Inflammatory macrophage treated with lipopolysaccharide for 1 hour (primary cell): ENCODE measurements at places on chromosomes 6 and 20.
A peak's percentile ranks its signal among the peaks of the same experiment; 100 is the strongest.

DNA sequence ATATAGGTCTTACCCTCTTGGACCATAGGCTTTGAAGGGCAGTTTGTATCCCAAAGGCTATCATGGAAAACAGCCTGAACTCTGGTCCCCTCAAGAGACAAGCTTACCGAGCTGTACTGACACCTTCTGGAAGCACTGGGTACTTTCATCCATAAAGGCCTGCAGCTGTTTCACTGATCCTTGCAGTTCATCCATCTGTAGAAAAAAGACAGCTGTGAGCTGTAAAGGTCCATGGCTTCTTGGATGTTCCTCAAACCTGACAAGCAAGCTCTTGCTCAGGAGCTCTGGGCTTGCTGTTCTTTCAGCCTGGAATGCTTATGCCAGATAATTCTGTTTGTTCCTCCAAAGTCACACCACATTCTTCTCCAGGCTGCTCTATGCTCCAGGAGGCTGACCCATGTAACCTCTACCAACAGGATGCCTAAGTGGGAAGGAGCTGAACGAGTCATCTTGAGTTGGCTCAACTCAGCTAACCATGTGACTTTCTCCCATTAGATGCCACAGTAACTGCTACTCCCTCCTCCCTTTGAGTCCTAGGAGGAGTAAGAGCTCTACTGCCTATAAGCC is 8.8 kb upstream of the NDRG3 start:
- DNase-seq: peak; percentile 65

GRCh38 chr6:7723041-7723447 is 2.9 kb upstream of the BMP6 start:
- DNase-seq: peak; percentile 53

DNA sequence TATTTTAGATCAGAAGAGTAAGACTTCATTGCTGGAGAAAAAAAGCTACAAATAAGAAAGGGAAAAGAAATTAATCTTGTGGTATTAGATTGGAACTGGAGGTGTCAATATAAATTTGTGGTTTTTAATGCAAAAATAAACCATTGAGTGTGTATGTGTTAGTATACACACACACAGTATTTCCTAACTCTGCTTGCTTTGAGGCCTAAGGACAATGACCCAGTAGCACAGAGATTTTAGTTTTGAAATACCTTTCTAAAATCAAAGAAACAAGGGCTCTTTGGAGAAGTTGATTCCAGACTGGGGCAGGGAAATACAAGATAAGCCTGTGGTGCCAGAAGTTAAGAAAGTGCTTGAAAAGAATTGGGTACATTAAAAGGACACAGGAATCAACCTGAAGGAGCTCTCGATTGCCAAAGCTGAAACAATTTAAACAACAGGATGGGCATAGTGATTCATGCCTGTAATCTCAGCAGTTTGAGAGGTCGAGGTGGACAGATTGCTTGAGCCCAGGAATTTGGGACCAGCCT is 84.6 kb upstream of the DTNBP1 start:
- DNase-seq: no peak

GRCh38 chr6:43095939-43096338 is 19.8 kb downstream of the PTK7 start:
- no peak for DNase-seq

- DNase-seq: peak; percentile 72
Measured at GRCh38 chr6:155528982-155529453, 73.4 kb upstream of the NOX3 start.

DNA sequence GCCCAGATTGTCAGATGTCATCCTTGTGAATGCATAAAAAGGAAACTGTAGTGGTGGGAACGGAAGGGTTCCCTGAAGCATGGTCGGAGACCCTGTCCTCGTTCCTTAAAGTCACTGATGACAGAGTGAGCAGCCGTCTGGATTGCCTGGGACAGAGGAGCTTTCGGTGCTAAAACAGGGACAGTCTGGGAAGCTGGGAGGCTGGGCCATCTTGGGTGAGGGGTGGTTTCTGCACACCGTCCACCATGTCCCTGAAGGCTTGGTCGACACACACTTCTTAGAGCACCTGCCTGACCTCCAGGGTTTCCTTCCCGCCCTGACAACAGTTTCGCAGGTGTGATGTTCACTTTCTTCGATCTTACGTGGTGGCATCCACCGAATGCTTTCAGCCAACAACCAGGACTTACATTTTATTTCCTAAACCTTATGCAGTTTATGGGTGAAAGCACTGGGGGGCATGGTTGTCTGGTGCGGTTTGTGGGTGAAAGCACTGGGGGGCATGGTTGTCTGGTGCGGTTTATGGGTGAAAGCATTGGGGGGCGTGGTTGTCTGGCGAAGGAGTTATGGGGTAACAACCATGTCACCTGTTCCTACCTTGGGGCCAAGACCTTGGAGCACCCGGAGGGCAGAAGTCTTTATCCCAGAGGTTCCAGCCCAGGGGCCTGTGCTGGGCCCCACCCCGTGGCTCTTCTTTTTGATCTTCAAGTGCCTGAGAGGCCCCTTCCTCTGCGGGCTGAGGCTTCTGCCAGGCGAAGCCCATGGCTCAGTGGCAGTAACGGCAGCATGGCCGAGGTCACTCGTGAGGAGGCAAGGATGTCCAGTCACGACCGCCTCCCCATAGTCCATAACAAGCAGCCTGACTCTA is 81.7 kb upstream of the FRMD1 start:
- DNase-seq: no peak

GRCh38 chr20:62157387-62158087 is 14.0 kb downstream of the SS18L1 start:
- DNase-seq: no peak

DNA sequence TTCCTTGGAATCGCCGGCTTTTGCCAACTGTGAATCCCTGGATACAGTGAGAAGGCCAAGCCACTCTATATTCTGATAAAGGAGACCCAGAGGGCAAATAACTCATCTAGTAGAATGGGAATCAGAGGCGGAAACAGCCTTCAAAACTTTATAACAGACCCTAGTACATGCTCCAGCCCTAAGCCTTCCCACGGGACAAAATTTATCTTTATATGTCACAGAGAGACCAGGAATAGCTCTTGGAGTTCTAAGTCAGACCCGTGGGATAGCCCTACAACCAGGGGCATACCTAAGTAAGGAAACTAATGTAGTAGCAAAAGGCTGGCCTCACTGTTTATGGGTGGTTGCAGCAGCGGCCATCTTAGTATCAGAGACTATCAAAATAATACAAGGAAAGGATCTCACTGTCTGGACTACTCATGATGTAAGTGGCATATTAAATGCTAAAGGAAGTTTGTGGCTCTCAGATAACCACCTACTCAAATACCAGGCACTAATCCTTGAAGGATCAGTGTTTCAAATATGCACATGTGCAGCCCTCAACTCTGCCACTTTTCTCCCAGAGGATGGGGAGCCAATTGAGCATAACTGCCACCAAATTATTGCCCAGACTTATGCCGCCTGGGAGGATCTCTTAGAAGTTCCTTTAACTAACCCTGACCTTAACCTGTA is 29.5 kb downstream of the CEP85L start:
- no peak for DNase-seq

GRCh38 chr6:158629367-158630221 is 14.9 kb downstream of the DYNLT1 start:
- DNase-seq: no peak

- peak; percentile 42 for DNase-seq
Measured at GRCh38 chr6:87697581-87698546, 4.2 kb downstream of the AKIRIN2 start.

DNA sequence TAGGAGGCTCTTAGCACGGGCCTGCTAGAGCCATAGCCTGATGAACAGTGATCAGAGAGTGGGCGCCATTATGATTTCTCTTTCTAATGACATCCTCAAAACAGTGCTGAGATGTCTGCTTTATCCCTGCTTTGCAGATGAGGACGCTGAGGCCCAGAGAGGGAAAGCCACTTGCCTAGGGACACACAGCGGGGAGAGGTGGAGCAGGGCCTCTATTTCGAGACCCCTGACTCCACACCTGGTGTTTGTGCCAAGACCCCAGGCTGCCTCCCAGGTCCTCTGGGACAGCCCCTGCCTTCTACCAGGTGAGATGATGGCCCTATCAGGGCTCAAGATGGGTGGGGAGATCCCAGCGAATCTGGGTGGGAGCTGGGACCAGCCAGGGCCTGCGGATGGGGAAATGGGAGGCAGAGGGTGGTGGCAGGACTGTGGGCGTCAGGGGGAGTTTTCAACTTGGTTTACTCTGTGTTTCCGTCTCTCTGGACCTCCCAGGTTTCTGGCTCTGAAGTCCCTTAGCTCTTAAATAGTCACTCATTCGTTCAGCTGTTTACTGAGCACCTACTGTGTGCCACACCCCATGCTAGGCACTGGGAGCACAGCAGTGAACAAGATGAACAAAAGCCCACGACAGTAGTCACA is 36.7 kb downstream of the SRC start:
- DNase-seq: peak; percentile 64

DNA sequence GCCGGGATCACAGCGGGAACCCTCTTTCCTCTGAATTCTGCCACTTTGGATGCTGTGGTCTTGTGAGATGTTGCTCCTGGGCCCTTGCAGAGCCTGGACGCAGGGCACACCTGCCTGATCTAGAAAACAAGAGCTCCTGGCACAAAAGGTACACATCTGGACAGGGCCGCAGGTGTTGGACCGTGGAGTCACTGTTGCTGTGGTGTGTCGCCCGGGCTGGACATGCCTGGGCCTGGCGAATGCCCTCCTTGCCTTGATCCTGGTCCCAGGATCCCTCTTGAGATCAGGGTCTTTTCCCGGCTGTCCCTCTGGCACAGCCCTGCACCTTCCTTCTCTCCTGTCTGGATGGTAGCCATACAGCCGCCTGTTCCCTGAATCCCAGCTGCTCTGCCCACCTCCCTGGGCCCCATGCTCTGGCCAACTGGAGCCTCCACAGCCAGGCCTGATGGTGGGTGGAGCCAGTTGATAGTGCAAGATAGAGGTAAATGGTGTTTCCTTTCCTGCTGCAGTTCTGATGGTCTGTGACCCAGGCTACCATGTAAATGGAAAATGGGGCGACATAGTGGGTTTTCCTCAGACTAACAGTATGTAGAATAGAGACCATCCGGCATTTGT is 5.0 kb downstream of the FOXP4 start:
- DNase-seq: no peak

DNA sequence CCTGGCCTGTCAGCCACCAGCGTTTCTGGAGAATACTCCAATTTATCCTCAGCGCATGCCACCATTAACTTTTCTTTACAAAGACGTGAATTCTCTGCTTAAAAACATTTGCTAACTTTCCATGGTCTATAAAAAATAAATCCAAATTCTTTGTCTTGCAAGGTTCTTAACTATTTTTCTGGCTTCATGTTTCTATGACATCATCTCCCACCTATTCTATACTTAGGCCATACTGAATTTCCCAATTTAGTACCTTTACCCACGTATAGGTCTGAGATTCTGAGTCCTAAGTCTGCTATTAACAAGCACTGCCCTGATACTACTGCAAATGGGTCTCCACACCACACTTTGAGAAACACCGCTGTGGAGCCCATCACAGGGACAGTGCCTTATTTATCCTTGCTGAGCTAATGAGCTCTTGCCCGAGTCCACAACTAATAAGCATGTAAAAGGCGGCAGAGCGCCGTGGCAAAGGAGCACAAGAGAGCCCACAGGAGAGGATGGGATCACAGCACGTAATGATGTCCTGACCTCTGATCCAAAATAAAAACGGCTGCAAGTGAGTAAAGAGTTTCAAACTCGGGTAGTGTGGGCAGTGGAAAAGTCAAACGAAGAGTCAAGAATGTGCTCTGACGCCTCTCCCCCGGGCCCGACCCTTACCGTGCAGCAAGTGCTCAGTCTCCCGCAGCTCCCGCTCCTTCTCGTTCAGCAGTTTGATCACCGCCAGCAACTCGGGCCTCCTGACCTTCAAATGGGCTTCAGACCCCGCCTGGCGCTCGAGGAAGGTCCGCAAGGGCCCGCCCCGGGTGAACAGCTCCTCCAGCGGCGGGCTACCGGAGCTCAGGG is 519 bp downstream of the MTRF1L start:
- no peak for DNase-seq
